RCC 7860 (cell line): ENCODE measurements at places on chromosomes 16 and 17.

DNA sequence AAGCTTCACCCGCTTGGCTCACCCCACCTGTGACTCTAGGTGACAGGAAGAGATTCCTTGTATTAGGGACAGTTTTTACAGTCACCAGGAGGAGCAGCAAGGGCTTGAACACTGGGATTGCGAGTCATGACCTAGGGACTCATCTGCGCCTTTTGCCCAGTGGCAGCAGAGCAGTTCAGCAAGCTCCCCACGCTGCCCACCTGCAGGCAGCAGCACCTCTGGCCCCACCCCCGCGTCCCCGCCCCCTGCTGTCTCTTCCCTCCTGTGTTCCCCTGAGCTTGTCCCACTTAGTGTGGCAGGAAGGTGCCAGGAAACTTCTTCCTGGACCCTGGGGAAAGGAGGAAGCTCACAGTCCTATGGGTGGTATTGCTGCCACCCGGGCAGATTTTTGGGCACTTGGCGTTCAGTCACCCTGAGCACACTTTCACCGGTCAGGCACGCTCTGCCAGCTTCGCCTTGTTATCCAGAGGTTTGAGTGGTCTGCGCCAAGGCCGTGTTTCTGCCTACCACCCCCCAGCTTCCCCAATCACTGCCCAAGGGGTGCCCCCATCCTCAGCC, 8.7 kb downstream of the MMP15 start:
- no peak for DNase-seq

DNA sequence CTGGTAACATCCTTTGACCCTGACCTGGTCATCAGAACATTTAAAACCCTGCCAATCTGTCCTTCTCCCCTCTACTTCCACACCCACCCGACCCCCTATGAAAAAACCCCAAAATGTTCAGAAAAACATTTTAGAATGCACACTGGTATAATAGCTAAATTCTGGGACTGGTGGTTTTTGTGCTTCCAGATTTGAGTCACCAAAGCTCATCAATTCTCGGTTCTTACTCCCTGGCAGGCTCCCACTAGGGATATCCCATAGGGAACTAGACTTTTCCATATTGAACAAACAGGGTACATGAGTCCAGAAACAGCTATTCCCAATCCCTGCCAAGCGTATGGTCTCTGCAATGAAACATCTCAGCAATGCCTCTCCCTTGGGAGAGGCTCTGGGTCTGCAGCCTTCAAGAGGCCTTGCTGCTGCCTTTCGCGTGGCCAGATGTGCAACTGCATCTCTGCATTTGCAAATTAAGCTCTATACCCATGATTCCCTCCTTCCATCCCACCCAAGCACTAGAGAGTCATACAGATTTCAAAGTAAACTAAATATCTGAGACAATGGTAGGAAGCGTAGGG, 67.7 kb downstream of the SMG6 start:
- DNase-seq: no peak

- DNase-seq: no peak
Measured at GRCh38 chr16:5854027-5854426, 756.4 kb upstream of the EEF2KMT start.

- DNase-seq: no peak
Measured at GRCh38 chr16:81620796-81621195, 158.3 kb upstream of the PLCG2 start.

DNA sequence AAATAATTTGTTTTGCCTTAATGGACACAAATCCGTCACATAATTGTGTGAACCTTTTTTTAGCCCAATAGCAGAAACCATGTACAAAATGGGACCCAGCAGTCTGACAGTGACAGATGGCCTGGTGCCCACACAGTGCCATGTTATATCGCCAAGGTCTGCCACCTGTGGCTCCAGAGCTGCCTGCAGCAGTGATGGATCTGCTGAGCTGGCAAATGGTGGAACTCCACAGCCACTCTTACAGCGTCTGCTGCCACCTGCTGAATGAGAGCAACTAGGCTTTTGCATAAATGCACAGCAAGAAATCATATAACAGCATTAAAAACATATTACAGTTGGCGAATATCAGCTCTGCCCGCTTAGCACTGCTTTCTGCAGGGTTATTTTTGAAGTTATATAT, 59.4 kb downstream of the NUP93 start:
- DNase-seq: peak; percentile 14

GRCh38 chr16:28145796-28146195, 66.0 kb downstream of the XPO6 start:
- no peak for DNase-seq

GRCh38 chr16:11747949-11748403, 5.3 kb upstream of the TXNDC11 start:
- no peak for DNase-seq

GRCh38 chr16:6297666-6298410, 1034.8 kb upstream of the RBFOX1 start:
- DNase-seq: no peak

DNA sequence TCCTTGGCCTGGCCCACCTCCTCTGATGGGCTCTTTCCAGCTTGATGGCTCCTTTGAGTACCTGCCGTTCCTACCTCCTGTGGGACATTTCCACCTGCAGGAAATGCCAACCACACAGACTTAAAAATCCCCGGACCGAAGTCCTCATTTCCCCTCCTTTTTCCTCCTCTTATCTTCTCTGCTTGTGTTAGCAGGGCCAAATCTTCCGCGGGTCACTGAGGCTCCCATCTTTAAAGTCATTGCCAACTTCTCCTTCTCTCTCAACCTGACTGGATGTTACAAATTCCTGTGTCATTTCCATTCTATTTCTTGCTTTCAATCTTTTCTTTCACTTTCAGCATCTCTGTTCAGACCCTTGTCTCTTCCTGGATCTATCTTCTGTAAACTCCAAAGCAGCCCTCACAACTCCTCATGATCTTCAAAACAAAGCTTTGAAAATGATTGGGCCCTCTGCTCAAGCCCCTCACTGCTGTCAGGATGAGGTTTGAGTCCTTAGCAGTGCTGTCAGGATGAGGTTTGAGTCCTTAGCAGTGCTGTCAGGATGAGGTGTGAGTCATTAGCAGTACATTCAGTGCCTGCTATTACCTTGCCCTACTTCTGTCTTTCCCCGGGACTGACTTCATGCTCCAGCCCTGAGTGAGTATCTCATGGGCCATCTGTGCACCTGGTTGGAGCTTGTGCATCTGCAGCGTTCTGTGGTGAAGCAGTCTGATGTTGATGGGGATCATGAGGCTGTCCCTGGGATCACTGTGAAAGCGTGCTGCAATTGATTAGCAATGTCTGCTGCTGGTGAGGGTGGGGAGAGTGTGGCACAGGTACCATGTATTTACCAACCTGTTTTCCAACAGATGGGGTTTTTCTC, 100.1 kb downstream of the IRF8 start:
- DNase-seq: no peak

DNA sequence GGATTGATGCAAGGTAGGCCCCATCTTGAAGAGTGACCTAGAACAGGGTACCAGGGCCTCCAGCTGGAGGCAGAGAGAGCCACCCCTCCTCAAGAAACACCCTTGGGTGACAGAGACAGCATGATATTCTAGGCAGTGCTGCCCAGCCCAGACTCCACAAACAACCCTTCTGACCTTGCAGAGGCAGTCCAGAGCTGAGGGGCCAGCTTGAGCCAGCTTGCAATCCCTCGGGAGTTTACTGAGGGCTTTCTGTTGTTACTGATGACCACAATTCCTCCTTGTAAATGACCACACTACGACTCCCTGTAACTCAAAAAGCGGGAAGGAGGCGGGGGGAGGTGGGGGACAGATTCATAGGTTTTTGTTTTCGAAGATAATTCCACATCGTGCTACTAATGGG, 18.6 kb upstream of the MNT start:
- DNase-seq: no peak

DNA sequence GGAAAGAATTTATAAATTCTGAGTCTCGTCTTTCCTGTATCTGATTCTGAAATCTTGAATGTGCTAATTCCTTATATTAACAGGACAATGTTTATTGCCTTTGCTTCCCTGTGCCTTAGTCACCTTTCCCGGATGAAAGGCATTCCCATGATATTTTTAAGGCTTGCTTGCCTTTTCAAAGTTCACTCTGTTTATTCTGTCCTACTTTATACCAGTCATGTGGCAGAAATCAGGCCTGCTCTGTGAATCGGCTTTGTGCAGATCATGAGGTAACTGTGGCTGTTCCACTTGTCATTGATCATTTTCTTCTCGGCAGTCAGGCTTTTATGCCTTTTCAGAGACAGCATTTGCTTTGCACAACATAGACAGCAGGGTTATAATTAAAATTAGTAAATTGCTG, 28.8 kb upstream of the ABCC11 start:
- DNase-seq: no peak

- DNase-seq: no peak
Measured at GRCh38 chr17:80492343-80493136, 16.1 kb upstream of the NPTX1 start.

GRCh38 chr17:65664266-65664665, 102.8 kb upstream of the AXIN2 start:
- no peak for DNase-seq

- DNase-seq: no peak
Measured at GRCh38 chr16:78892951-78893733, 707.4 kb downstream of the MAF start.

GRCh38 chr17:82656266-82656665, 8.0 kb upstream of the WDR45B start:
- no peak for DNase-seq

- no peak for DNase-seq
Measured at GRCh38 chr16:71726476-71727315, 2.2 kb upstream of the PHLPP2 start.

- no peak for DNase-seq
Measured at GRCh38 chr16:31284926-31285325, 25.2 kb downstream of the ITGAM start.

DNA sequence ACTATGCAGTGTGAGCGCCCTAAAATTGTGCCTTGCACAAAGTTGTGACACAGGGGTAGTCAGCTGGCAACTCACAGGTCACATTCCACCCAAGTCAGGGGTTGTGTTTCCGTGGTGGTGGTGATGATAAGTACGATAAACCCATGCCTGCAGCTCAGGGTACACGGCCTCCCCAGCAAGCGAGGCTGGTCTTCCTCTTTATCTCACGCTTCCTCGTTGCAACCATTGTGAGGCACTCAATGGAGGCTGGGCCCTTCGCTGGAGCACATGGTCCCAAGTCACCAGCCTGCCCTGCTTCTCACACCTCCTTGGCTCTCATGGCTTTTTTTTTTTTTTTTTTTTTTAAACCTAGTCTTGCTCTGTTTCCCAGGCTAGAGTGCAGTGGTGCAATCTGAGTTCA, 307.5 kb downstream of the CPPED1 start:
- DNase-seq: no peak
